ENCODE measurements at places on chromosomes 3 and 15.

- no peak for DNase-seq
Measured at GRCh38 chr3:162933656-162934055, 1437.0 kb downstream of the OTOL1 start.

DNA sequence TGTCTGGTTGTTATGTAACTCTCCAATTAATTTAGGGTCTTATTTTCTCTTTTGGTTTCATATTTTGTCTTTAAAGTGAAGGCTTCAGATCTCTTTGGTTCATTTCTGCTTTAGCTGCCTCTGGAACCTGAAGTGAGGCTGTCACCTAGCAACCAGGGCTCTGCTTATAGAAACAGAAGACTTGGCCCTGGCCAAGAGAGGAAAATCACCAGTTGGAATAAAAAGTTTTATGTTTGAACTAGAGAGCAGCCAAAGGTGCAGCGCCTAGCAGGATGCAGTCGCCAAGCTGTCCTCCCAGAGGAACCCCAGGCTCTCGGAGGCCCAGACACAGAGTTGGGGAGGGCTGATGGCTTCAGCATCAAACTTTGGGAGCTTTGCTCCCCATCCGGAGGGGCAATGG is 41.1 kb downstream of the LYZL4 start:
- no peak for DNase-seq

- no peak for DNase-seq
Measured at GRCh38 chr15:98150536-98150935, 190.0 kb downstream of the ARRDC4 start.

DNA sequence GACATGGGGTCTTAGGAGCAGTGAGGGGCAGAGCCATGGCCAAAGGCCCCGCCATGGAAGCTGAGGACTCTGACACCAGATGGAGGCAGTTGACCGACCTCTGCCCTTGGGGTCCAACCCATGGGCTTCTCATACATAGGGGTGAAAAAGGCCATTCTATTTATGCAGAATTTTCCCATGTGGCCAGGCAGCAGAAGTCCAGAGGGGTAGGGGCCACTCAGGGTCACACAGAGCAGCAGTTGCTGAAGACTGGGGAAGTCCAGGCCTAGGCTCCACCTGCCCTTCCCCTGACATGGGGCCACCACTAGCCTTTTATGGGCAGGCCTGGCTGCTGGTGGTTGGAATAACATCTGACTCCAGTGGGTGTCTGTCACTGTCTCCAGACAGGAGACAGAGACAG is 6.4 kb downstream of the PRSS50 start:
- DNase-seq: no peak

DNA sequence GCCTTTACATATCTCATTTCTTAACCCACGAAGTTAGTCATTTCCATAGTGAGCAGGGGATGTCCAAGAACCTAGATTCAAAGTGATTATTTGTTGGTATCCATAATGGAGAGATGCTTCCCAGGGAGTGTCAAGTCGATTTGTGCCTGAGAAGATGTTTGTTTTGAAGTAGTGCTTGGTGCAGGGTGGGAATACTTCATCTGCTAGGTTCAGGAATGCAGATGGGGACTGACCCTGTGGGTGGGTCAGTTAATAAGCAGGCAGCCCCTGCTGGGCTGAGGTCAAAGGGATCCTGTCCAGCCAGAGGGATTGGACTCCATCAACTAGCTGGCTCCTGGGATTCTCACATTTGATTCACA is 44.1 kb upstream of the VILL start:
- DNase-seq: no peak

- DNase-seq: no peak
Measured at GRCh38 chr3:39181408-39182335, 10.7 kb downstream of the XIRP1 start.

GRCh38 chr3:142724682-142725356 is 985 bp downstream of the TRPC1 start:
- DNase-seq: no peak

- no peak for DNase-seq
Measured at GRCh38 chr3:98877132-98877531, 24.4 kb downstream of the DCBLD2 start.

DNA sequence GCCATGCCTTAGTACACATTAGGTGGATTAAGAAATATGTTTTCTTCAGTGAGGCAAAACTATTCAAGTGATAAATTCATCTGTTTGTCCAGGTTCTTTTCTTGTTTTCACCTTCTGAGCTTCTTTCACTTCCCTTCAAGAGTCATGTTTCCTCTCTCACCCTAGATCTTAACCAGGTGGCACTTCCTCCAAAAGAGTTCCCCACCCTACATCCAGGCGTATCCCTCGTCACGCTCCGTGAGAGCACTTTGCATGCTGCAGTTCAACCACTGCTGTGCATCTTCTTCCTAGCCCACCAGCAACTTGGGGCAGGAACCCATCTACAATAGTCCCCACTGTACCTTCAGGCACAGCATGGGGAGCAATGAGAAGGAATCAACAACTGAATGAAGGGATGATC is 28.9 kb downstream of the OSBPL10 start:
- DNase-seq: no peak

- no peak for DNase-seq
Measured at GRCh38 chr3:22977650-22978289, 225.4 kb upstream of the UBE2E2 start.

DNA sequence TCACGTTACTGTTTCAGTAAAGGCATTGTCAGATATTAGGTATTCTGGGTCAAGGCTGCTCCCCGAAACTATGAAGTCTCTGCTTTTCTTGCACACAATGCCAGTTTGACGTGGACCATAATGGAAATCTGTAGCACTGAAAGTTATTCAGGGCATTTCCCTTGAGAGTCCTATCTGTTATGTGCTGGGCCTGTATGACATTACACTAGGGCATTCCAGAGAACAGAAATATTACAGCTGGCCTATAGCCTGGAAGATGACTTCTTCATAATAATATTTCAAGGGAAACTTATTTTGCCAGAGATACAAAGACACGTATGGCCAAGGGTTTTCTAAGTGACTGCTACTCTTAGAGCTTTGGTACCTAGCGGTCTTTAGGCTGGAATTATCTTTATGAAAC is 613.6 kb upstream of the CBLB start:
- DNase-seq: no peak

- DNase-seq: no peak
Measured at GRCh38 chr15:46703020-46703861, 1014.1 kb upstream of the SEMA6D start.

DNA sequence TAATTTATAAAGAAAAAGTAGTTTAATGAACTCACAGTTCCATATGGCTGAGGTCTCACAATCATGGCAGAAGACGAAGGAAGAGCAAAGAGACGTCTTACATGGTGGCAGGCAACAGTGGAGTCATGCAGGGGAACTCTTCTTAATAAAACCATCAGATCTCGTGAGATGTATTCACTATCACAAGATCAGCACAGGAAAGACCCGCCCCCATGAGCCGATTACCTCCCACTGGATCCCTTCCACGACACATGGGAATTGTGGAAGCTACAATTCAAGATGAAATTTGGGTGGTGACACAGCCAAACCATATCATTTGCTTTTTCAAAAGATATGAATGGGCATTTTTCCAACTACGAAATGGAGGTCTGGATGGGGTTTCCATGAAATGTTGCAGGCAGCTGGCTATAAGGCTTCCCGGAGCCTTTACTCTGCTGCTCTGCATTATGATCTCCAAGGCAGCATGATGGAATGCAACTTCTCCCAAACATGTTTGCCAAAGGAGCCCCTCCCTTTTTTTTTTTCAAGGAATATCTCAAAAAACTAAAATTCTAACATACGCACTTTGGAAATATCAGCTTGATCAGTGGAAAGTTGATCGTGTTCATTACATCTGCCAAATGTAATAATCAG is 189.7 kb downstream of the MEX3B start:
- no peak for DNase-seq

- no peak for DNase-seq
Measured at GRCh38 chr3:53511246-53511645, 16.8 kb downstream of the CACNA1D start.

DNA sequence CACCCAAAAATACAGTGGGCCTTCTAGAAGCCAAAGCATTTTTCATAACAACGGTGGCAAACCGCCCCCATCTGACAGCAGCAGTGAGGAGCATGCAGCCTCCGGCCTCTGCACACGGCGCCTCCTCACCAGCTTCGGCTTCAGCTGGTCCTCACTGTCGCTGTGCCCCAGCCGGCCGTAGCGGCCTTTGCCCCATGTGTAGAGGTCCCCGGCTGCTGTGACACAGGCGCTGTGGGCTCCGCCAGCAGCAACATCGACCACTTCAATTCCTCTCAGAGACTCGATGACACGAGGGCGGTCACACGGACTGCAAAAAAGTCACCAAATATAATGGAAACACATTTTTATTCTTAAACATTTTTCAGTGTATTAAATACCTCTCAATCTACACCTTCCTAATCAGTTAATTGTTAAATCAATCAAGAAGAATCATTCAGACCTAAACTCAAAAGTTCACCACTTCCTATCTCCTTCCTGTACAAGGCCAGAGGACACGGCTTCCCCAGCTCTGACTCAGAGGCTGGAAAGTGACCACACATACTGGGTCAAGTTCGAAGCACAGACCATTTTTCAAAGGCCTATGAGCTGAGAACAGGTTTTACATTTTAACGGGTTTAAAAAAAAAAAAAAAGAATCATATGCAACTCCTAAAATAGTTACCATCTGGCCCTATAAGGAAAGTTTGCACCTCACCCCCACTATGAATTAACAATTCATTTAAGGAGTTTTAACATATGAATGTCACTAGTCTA is 33.6 kb upstream of the OCA2 start:
- DNase-seq: no peak

- no peak for DNase-seq
Measured at GRCh38 chr15:43218908-43219706, 1.7 kb downstream of the EPB42 start.

GRCh38 chr15:39270221-39270855 is 310.5 kb upstream of the THBS1 start:
- DNase-seq: no peak

- DNase-seq: peak; percentile 65
Measured at GRCh38 chr15:33700695-33701303, 267.5 kb upstream of the CHRM5 start.

DNA sequence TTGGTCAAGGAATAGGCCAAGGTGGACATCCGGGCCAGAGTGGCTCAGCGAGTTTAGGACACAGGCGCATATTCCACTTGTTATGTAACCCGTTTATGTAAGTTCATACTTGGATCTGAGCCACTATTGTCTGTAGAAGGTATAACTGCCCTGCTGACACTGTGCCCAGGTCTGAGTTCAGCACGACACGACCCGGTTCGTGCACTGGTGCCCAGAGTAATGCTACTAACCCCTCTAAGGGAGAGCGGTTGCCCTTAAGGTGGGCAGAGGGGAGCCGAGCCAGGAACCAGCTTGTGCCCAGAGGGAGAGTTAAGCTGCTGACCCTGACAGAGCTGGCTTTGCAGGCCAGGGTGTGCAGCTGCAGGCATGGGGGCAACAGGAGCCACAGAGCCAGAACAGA is 1.9 kb upstream of the ULK4 start:
- DNase-seq: no peak

DNA sequence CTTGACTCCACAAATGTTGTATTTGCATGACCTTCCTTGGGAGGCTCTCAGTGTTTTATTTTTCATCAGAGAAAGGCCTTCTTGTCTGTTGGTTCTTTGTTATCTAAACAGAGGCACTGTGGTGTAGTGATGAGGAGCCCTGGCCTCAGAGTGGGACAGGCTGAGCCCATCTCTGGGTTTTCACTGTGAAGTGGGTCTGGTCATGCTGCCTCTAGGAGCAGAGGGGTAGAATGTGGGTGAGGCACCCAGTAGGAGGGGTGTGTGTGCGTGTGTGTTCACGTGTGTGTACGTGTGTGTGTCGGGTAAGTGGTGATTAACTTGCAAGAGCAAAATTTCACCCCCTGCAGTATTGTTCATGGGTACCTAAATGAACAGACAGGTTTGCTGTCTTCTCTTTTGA is 14.4 kb downstream of the KLF13 start:
- no peak for DNase-seq

- DNase-seq: no peak
Measured at GRCh38 chr3:3133500-3133899, 6.8 kb downstream of the TRNT1 start.

DNA sequence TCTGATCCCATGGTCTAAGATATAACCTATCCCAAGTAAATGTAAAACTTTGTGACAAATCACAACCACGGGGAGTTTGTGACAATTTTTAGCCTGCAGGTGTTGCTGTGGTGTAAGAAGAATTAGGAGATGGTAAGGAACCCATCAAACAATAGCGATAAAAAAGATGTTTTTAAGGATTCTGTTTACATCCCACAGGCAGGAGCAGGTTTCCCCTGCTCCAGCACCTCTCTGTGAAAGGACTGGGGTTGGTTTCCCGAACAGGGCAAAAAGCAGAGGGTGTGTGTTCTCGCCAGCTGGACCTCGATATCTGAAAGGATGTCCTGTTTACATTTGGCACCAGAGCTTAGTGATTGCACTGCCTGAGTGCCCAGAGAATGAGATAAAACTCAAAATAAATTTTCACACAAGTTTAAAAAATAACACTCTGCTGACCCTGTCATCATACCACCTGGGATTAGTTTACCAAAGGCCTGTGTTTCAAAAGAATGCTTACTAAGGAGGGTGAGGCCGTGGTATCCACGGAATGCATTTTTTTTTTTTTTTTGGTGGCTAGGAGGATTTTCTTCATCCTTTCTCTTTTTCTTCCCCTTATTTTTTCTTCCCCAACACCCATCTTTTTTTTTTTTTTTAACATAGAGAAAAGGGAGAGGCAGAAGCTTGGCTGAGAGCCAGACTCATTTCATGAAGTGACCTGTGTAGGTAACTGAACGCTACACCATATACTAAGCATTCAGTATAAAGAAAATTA is 151.8 kb upstream of the DPH6 start:
- DNase-seq: no peak
